Bone marrow (tissue), 2 donors: ENCODE measurements at places on chromosomes 4 and X.
A peak's percentile ranks its signal among the peaks of the same experiment; 100 is the strongest.

DNA sequence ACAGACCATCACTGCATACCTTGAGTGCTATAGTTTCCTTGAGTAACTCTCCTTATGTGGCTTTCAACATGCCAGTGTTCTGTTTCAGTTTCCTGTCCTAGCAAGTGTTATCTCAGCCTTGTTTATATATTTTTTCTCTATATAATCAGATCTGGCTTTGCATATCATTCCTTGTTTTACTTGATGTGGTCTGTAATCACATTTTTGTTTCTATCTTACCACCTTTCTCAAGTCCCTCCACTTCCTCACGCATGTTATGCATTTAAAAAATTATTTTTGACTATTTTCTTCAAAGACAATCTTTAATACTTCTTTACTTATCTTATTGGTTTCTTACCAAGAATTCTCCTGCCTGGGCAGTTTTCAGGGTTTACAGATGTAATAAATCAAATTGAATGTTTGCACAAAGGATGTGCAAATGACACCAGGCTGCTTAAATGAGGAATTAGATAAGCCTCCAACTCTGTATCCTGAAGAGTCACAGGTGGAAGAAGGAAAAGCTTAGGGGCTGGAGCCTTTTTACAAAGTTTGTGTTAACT, 351.2 kb downstream of the BMPR1B start:
- no peak for DNase-seq

- no peak for DNase-seq
These were observed 19.7 kb upstream of the SPON2 start for GRCh38 chr4:1192091-1192492.

DNA sequence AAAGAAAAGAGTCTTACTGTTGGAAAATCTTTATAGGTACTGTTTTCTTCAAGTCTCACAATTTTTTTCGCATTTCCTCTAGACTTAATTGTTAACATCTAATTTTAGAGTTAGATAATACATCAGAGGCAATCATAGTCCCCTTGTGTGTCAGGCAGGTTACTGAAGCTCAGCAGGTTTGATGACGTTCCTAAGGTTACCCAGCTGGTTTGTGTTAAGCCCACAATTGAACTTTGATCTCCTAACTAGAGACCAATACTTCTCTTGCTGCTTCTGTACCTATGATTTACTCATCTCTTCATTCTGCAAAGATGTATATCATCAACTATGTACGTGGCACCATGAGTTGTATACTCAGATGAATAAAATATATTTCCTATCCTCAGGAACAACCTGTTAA, 131.6 kb upstream of the STIM2 start:
- no peak for DNase-seq

- no peak for DNase-seq
These were observed 614.6 kb upstream of the SMIM31 start for GRCh38 chr4:164139291-164139690.

DNA sequence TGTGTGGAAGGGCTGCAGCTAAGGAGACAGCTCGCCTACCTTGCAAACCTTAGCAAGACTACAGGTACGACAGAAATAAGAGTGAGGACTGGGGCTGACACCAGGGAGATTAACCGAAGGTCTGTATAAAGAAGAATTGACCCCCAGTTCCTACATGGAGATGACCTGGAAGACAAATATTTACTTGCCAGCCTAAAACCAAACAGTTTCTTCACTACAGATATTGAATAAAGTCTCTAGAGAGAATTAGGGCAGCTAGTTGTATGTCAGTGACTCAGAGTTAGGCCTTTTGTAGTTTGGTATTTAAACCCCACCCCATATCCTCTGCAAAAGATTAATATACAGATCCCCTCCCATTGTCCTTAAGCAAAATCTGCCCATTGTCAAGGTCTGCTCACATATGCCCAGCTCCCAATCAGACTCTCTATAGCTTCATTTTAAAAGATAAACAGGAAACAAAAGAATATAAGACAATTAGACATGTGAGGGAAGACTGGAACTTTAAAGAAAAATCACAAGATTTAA, 28.1 kb upstream of the FRMPD3 start:
- DNase-seq, result no peak

DNA sequence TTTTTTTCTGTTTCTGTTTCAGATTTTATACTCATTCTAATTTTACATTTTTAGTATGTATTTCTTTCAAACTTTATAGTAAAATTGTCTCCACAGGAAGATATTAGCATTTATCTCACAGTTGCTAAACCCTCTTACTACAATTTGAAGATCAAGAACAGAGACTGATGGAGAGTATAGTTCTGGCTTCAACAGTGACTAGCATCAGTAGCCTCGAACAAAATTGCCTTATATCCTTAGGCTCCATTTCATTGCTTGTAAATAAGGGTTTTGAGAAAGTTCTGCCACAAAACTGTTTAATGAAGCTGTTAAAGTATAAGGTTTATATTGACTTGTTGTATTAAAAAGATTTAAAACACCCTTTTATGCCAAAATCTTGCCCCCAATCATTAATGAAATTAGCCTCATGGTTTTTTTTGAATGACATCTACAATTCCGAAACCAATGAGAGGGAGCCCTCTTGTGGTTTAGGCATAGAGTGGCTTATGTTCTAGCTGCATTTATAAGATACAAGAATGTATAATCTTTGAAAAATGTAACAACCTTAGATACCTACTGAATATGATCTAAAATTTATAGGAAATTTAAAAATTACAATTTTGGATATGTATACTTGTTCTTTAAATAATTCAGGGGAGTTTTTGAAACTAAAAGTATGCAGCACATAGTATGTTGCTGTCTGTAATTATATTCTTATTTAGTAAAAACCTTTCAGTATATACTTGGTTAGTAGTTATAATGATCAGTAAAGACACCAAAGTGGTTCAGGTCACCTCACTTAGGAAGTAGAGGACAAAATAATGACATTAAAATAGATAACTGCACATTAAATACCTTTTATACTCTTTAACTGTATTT, 109.8 kb upstream of the HPGD start:
- peak; percentile 4 for DNase-seq

- DNase-seq, result no peak
These were observed 281.2 kb upstream of the FAM241A start for GRCh38 chr4:111864066-111864465.

GRCh38 chrX:42720209-42720608, 57.8 kb downstream of the PPP1R2C start:
- DNase-seq, result no peak

GRCh38 chr4:53777244-53777984, 186.1 kb upstream of the LNX1 start:
- DNase-seq, result no peak

- no peak for DNase-seq
These were observed 1491.2 kb downstream of the STIM2 start for GRCh38 chr4:28351826-28352225.

DNA sequence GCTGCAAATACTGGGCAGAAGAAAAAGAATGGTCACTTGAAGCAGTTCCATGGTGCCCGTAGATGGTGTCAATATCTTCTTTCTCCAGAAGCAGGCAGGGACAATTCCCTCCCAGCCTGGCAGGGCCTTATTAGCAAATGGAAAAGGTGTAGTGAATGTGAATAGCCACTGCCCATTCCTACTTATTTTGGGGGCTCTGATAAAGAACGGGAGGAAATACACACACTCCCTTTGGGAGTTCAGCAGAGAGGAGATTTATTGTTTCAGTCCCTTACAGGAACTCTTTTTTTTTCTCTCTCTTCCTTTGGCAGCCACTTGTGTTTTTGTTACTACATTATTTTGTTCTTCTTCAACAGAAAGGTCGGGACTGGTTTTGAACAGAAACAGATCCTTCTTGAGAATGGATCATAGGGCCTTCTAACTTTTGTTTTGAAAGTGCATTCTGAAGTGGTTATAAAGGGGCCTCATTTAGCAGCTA, at the start of gene EMCN:
Gene EMCN, minus strand, starts transcription at position 159 of the 478 bp plus-strand sequence. Its CDS starts 108 bp downstream, at position 51.
- DNase-seq, result no peak

- DNase-seq, result no peak
These were observed 633.6 kb downstream of the SPRY1 start for GRCh38 chr4:124030147-124030546.

DNA sequence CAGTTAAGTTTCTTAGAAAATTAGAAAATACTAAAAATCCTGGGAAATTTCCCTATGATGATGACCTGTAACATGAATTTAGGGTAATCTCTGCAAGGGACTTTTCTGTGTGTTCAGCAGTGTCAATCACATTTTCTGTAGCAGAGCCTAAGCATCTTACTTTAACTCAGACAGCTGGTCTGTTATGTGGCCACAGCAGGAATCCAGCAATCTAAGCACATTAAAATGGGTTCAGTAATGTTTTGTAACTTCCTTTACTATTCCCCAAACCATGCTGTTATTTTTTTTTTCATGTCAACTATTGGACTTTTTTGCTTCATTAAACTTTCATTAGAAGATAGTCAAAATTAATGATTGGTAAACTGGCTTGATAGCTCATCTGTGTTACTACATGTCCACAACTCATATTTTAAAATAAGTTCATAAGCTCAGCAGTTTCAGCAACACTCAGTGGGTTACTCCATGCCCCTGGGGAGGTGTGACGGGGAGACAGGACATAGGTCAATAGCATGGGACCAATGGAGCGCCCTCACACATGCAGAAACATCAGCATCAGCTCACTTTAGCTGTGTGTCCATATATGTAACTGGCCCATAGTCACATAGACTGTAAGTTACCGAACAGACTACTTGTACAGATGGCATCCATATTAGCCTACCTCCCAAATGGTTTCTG, 168.0 kb upstream of the PACRGL start:
- DNase-seq, result no peak

- DNase-seq, result no peak
These were observed 628.3 kb upstream of the MAGEB2 start for GRCh38 chrX:29587107-29587506.

GRCh38 chrX:105461016-105461415, 240.5 kb upstream of the TEX13A start:
- no peak for DNase-seq

DNA sequence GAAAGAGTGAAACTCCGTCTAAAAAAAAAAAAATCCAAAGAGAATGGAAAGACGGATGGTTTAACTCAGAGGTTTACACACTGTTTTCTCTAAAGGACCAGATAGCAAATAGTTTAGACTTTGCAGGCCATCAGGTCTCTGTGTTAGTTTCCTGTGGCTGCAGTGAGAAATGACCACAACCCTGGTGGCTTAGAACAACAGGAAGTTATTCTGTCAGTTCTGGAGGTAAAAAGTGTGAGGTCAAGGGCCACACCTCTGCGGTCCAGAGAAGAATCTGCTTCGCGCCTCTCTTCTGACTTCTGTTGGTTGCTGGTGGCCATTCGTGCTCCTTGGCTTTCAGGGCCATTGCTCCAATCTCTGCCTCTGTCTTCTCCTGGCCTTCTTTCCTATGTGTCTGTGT, 76.9 kb downstream of the TENM3 start:
- DNase-seq, result no peak

DNA sequence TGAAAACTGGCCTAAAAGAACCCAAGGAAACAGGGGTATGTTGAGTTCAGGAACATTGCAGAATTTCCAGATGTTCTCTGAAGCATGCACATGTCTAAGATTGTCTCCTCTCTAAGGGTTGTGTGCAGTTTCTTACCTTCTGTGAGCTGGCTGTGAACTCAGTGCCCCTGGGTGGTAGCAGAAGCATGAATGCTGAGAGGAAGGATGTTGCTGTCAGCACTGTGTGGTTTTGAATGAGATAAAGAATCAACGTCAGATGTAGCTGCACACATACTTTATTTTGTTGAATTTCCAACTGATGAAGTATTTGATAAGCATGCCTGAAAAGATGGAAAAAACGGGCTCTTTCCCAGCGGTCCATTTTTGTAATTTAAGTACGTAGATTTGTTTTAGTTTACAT, 23.8 kb upstream of the CD38 start:
- no peak for DNase-seq

DNA sequence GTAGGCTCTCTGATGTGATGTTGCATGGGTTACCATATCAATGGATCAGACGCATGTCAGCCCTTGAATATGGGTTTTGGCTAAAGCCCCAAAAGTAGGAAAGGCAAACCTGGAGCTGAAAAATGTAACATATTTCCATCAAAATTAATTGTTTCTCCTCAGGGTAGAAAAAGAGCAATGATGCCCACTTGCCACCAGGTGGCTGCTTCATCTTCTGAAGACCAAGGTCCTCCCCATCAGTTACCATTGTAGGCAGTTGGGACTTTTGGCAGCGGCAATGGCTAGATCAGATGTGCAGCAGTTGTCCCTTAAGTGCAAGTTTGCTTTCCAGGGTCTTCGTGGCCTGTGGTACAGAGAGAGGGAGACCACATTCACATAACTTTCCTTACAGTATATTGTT, 118.2 kb downstream of the NAF1 start:
- DNase-seq, result no peak

GRCh38 chr4:163201358-163201757, 34.7 kb upstream of the NAF1 start:
- DNase-seq, result no peak

DNA sequence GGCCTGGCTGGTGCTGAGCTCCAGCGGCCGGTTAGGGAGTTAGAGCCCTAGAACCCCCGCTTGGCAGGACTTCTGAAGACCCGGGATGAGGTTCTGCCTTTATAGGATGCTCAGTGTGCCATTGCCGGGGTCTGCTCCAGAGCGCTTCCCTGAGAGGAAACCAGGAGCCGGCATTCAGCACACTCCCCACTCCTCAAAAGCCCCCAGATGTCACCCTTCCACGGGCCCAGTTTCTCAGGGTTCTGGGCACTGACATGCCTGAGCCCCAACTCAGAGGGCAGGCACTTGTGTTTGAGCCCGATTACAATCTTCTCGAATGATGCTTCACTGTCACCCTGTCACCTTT, 6.5 kb downstream of the NKX3-2 start:
- no peak for DNase-seq

DNA sequence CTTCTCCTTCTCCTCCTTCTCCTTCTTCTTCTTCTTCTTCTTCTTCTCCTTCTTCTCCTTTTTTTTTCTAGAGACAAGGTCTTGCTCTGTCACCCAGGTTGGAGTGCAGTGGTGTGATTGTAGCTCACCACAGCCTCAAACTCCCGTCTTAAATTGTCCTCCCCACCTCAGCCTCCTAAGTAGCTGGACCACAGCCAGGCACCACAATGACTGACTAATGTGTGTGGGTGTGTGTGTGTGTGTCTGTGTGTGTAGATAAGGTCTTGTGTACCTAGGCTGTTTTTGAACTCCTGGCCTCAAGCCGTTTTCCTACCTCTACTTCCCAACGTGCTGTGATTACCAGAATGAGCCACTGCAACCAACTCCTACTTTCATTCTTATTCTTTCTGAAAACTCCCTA, 390.9 kb downstream of the ADAM29 start:
- no peak for DNase-seq

DNA sequence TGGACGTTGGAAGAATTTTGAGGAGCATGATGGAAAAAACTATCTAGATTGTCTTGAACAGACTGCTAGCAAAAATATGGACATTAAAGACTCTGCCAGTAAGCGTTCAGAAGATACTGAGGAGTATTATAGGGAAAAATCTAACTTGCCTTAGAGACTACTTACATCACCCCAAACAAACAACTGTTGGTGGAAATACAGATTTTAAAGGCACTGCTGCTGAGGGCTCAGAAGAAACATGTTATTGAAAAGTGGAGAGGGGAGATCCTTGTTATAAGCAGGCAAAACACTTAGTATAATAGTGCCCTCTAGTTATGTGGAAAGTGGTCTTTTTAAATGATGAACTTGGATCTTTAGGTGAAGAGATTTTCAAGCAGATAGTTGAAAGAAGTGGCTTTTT, 29.2 kb downstream of the MAD2L1 start:
- DNase-seq, result no peak
